ENCODE measurements at places on chromosomes 7 and 10. TPM values are rescaled to one million over a fixed set of nuclear protein-coding genes. Genes with fewer than 3 reads are reported as not detected.

GRCh38 chr7:33157311-33157710 lies 27.9 kb downstream of the BBS9 start:
- no peak for DNase-seq

- DNase-seq = no peak
Observed at GRCh38 chr7:87448388-87448787, 27.1 kb downstream of the ABCB4 start.

DNA sequence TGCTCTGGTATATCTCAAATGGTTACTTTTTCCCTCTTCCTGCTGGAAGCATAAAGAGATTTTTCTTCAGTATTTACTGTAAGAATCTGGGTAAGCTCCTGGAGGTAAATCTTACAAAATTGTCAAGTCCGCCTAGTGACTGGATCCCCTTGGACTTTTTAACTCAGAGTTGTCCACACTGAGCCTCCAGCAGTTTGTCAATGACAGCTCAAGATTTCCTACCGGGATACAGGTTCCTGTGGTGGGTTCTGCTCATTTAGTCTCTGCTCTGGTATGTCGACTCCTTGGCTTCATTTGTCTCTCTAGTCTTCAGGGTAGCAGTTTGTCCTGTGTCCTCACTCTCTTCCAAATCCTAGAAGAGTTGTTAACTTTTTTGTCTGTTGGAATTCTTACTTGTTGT lies 27.0 kb downstream of the GPR37 start:
- no peak for DNase-seq

DNA sequence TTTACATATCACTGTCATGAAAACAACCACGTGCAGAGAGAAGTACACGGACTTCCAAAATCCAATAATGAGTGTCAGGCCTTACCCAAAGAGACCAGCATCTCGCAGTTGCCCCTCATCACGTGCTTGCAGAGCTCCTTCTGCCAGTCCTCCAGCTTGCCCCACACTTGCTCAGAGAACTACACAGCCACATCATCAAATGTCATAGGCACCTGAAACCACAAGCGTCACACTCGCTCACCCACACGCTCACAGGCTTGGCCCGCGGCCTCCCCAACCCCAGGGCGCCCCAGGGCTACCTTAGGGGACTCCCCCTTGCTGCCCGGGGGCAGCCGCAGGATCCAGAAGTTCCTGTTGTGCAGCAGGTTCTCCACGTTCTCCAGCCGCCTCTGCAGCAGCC lies 123.4 kb upstream of the ZNF746 start:
- no peak for DNase-seq

- no peak for DNase-seq
Observed at GRCh38 chr7:33674804-33675411, 230.4 kb upstream of the BMPER start.

- DNase-seq = no peak
Observed at GRCh38 chr10:72809006-72809405, 84.5 kb upstream of the OIT3 start.

DNA sequence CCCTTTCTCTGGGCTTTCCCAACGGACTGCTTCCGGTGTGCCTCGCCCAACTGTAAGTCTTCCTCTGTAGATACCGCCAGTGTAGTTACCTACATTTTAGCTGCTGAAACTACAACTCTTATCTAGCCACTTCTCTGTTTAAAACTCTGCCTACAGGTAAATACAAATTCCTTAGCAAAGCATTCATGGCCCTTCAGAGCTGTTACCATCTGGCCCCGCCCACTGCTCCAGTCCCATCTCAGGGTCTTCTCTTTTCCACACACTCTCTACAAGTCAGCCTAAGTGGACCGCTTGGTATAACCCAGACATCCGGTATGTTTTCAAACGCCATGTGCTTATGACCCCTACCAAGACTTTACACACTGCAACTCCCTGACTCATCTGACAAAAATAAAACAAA lies 41.0 kb upstream of the LAMB4 start:
- DNase-seq = no peak

DNA sequence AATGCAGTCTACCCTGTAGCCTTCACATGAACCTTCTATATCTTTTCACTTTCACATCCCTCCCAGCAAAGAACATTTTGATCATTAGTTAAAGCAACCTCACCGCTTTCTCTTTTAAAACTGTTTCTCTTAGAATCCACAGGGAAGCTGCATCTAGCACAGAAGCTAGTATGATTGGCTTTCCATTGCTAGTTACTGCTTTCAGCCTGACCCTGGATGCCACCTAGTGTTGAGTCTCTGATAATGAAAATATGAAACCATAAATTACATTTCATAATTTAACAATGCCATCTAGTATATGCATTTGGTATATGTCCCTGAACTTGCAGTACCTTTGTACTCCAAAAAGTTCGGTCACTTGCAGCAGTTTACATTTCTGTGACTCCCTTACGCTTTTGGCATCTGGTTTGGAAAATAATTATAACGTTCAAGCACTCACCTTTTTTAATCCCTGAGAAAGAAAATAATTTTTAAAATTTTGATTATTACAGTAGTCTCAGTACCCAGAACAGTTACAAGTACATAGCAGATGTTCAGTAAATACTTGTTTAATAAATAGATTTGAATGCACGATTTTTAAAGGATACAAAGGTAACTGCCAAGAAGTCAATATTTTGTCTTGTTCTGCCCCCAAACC lies 22.7 kb downstream of the CISD1 start:
- DNase-seq = peak; percentile 21

DNA sequence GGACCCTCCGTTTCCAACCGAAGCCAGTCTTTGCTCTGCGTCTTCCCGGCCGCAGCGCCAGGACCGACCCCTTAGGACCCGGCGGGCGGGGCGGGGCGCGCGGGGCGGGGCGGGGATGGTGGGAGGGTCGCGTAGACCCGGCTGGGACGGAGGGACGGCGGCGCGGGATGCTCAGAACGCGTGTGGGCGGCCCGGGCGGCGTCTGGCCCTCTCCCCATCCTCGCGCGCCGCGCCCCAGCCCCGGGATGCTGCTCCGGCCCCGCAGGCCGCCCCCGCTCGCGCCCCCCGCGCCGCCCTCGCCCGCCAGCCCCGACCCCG lies at the start of gene UTF1:
Gene UTF1 (plus strand): TSS at position 174 of the 318 bp plus-strand sequence. CDS start 72 bp downstream, at position 246.
- DNase-seq = no peak

GRCh38 chr10:8830876-8831275 lies 776.4 kb downstream of the GATA3 start:
- no peak for DNase-seq

GRCh38 chr10:3495281-3495680 lies 289.7 kb downstream of the KLF6 start:
- no peak for DNase-seq

DNA sequence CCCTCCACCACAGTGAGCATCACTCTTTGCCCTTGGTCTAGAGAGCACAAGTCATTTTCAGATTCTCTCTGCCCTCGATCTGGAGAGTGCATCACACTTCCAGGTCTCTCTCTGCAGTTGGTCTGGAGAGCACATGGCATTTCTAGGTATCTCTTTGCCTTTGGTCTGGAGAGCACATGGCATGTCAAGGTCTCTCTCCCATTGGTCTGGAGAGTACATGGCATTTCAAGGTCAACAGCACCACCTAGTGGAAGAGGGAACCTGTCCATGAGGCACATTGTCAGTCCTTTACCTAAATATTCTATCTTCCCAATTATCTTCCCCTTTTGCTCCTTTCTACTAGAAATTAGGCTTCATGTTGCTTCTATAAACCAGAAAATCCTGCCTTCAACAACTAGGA lies 1139.4 kb downstream of the XPNPEP1 start:
- peak; percentile 60 for DNase-seq

- DNase-seq = no peak
Observed at GRCh38 chr10:67224553-67224952, 298.7 kb downstream of the LRRTM3 start.

- no peak for DNase-seq
Observed at GRCh38 chr10:15814565-15814964, 45.7 kb downstream of the MINDY3 start.

GRCh38 chr7:465710-466400 lies 53.8 kb downstream of the PDGFA start:
- peak; percentile 3 for DNase-seq

DNA sequence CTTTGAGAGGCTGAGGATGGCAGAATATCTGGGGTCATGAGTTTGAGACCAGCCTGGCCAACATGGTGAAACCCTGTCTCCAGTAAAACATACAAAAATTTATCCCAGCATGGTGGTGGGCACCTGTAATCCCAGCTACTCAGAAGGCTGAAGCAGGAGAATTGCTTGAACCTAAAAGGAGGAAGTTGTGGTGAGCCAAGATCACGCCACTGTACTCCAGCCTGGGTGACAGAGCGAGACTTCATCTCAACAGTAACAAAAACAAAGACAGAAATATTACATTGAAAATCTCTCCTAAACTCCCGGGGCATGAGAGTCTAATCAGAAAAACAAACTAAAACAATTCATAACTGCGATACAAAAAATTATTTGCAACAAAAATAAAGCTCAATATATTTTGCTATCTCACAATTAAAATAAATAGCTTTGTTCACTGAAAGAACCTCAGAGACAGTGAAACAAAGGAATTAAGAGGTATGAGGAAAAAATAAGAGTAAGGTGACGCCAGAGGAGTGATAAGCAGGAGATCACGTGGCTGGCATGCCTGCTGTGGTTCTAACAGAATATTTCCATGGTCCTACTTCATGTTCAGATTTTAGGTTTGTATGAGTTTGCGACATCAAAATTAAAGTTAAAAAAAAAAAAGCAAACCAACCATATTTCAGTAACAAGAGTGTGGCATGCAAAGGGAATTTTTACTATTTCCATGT lies 527.7 kb upstream of the POM121L12 start:
- DNase-seq = no peak

GRCh38 chr7:115059321-115059720 lies 137.4 kb downstream of the MDFIC start:
- no peak for DNase-seq

CYTH3 gene
- 65.5 TPM for total RNA-seq

CTAGE8 gene
- total RNA-seq = 13.7 TPM

EFCAB10 gene
- total RNA-seq = 6.9 TPM

ANKRD61 gene
- total RNA-seq = 8.4 TPM

FAM200A gene
- 9.2 TPM for total RNA-seq

POMZP3 gene
- 35.0 TPM for total RNA-seq
